ENCODE measurements at places on chromosomes 4 and X.

- no peak for DNase-seq
Measured at GRCh38 chr4:168883513-168883912, 126.5 kb downstream of the CBR4 start.

- no peak for DNase-seq
Measured at GRCh38 chr4:165537028-165537648, 158.3 kb downstream of the CPE start.

- DNase-seq = no peak
Measured at GRCh38 chr4:26192899-26193869, 127.6 kb upstream of the RBPJ start.

- DNase-seq = no peak
Measured at GRCh38 chr4:128954941-128955340, 138.4 kb downstream of the SCLT1 start.

DNA sequence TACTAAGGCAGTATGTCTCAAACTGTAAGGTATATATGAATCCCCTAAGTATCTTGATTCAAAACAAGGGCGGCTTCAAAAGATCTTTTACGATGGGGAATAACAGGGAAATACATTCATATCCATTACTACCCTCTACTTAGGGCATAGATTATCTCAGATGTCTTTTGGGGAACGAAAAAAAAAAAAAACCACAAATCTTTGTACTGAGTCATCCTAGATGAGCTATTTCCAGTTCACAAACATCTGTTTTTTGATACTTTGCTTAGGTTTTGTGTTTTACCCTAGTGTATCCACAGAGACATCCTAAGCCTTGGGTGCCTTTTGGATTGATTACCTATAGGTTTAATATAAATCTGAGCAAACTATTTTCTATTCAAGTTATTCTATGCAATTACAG is 457.2 kb downstream of the NLGN4X start:
- DNase-seq = no peak

DNA sequence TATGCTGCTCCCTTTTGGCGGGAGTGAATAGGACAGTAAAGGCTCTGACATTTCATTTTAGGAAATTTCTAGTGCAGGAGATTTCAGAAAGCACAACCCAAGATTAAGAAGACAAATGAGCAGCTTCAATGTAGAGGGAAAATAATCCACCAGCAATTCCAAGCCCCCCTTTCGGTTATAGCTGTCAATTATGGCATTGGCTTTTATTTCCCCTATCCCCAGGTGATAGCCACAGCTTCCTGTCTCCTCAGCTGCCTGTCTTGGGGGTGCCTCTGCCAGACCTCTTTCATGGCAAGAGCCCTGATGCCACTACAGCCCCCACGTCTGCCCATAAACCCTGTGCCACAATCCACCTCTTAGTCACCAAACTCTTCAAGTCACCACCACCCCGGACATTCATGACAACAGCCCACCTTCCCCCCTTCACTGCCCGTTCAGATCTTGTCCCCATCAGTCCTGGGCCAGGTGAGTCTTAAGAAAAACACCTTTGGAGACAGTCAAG is 48.4 kb upstream of the CLNK start:
- DNase-seq = no peak

DNA sequence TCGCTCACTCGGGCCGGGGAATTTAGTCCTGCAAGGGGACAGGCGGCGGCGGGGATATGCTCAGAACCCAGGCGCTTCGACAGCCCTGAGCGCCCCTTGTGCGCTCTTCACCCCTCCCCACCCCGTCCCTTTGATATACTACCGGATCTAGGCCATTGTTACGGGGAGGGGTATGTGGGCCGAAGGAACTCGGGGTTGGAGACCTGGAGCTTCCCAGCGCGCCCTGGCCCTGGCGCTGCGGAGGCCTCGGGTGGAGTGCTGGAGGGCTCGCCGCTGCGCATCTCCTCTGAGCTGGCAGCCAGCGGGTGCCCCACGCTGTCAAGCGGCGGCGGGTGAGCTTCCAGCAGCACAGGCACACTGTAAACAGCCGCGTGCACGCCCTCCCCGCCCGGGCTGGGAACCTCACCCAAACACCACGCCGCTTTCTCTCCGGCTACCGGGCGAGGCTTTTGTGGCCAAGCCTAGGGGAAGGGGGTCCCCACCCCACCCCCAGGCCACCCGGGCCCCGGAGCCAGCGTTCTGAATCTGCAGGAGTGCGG is 54.5 kb upstream of the BCOR start:
- DNase-seq = no peak

DNA sequence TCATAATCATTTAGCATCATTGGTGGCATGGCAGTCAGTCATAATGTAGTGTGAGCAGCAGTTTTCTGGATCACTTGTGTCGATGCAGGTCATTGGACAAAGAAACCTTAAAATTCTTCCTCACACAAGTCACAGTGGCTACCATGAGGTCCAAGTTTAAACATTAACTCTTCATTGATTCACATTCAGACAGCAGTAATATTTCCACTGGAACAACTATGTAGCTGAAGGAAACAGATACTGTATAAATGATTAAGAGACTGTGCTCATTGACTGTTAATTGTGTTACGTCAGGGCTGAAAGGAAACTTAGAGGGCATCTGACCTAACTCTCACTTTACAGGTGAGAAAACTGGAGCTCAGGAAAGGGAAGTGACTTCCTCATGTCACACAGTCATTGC is 261.8 kb downstream of the KLHL13 start:
- DNase-seq = no peak

DNA sequence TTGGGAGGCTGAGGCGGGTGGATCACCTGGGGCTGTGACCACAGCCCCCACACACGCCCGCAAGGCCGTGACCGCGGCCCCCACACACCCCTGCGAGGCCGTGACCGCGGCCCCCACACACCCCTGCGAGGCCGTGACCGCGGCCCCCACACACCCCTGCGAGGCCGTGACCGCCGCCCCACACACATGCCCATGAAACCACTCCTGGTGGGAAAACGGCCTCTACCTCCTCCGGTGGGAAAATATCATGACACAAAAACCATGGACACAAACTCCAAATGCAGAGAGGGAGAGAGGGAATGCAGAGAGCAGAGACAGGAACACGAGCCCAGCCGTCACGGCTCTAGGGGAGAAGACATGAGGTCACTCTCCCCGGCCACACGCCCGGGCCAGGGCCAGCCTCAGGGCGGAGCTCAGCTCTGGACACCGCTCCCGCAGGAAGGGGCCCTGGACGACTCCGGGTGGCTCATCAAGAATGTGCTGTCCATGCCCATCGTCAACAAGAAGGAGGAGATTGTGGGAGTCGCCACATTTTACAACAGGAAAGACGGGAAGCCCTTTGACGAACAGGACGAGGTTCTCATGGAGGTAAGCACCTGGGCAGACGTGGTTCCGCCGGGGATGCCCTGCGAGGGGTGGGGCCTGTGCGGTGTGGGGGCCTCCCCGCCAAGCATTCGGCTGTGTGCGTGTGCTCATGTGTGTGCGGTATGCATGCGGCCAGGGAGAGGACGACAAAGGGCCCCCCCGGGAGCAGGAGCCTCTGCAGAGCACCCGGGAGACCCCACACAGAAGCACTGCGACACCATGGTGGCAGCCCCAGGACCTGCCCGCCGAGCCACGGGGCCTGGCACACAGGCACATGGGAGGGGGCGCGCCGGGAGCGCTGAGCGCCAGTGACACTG is 17.4 kb downstream of the ATP5ME start:
- no peak for DNase-seq

GRCh38 chr4:1538941-1539772 is 132.9 kb upstream of the NKX1-1 start:
- no peak for DNase-seq

GRCh38 chr4:186148336-186148975 is 42.9 kb upstream of the CYP4V2 start:
- no peak for DNase-seq

DNA sequence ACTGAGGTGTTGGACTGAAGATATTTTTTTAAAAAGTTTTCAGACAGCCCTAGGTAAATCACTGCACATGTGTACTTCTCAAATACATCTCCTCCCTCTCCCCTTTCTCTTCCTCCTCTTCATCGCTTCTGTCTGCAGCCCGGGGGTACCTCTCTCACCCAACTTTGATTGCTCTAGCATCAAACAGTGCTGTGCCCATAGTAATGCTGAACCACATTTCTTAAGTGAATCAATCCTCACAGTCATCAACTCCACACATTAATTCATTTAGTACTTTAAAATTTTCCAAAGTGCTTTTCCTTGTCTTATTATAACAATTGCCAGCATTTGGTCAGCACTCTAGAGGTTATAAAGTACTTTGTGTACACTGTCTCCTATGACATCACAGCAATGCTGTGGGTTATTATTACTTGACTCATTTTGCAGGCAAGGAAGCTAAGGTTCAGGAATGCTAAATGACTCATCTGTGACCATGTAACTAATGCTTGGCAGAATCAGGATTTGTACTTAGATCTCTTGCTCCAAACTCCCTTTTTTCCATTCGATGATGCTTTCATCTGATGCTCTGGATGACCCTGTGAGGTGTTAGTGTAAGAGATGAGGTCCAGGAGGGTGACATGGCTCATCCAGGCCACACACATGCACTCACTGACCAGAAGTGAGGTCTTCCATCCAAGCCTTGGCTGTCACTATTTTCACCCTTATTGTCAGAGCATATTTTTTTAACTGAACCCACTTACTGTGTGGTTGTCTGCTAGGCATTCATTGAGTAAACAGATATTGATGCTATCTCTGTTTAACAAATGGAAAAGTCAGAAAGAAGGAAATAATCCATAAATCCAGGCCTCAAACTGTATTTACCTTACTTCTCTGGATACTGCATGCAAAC is 58.8 kb downstream of the RHOH start:
- no peak for DNase-seq

GRCh38 chr4:39883646-39884045 is 94.1 kb downstream of the PDS5A start:
- DNase-seq = no peak

DNA sequence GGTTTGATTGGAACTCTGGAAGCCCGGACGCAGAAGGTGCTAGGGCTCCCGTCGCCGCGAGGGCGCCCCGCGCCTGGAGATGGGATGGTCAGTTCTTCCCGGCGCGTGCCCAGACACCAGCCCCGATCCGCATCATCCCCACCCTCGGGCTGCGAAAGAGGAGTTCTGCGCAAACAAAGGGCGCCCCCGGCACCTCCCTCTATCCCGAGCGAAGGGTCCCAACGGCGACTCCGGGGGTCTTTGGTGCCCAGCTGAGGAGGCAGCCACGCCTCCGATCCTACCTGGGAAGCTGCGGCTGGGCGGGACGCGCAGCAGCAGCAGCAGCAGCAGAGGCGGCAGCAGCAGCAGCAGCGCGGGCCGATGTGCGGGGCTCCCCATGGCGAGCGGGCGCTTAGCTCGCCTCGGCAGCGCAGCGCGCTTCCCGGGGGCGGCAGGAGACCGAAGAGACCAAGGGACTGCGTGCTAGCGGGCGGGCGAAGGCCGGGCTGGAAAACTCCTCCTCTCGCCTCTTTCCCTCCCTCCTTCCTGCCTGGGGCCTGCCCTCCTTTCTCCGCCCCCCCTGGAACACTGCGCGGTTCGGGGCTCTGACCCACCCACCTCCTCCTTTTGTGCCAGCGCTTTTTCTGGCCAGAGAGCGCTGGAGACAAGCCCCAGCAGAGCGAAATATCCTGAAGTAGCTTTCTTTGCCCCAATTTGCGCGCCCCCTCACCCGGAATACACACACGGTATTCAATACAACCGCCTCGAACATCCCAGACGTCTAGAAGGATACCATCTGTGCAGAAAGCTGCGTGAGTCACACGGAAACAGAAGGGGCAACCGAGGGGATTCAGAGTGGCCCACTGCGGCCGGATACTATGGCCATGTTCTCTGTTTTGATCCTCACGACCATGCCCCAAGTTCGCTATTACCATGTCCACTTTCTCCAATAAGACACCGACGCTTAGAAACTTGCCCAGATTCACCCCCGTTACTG is at the start of gene SRPX:
TSS of gene SRPX (minus strand) at position 457 of the 976 bp plus-strand sequence. CDS start at position 378, 79 bp downstream.
- DNase-seq = no peak

GRCh38 chr4:110904435-110905065 is 281.7 kb upstream of the PITX2 start:
- no peak for DNase-seq

DNA sequence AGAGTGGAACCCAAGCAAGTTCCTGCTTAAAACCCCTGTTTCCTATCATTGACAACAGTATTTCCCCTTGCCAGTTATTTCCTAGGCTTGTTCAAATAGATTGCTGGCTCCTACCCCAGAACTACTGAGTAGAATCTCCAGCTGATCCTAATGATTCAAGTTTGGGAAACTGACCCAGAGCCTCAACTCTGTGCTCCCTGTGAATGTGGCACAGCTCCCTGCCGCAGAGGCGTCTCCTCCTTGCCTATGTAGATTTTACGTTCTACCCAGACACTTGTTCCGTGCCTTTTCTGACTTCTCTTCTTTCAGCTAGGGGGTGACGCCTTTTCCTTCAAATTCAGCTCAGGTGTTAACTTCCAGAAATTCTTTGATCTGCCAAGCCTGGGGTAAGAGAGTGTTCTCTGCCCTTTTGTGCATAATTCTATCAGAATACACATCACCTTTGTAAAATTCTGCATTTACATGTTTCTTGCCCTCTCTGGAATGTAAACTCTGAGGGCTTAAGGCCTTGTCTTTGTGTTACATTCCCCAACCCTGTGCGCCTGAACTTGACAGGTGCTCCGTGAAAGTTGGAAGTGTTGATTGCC is 4.4 kb downstream of the LSM6 start:
- DNase-seq = no peak

GRCh38 chr4:104589264-104589868 is 94.7 kb upstream of the CXXC4 start:
- no peak for DNase-seq

- DNase-seq = no peak
Measured at GRCh38 chr4:152424396-152424795, 111.5 kb downstream of the FBXW7 start.

DNA sequence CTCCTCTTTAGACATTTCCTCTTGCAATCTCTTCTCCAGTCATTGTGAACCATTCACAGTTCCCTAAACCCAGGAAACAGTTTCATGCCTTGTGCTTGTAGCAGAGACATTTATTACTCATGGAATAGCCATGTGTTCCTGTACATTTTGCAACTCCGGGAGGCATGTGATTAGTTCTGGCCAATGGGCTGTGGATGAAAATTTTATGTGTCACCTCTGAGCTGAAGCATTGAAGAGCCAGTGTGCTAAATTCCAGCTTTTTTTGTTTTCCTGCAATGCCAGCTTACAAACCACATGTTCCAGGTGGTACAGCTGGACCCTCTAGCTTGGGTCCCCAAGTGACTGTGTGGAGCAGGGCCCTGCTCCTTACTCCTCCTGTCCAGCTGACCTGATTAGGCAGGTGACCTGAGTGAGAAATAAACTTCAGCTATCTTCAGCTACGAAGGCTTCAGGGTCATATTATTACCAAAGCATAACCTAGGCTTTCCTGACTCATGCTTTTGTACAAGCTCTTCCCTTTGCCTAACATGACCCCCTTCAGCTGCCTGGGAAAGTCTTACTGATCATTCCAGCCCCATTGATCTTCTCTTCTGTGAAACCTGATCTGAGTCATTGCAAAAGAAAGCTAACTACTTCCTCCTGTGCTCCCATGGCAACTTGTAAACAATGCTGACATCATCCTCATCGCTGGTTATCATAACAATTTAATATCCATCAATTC is 200.4 kb downstream of the PTTG2 start:
- DNase-seq = no peak

GRCh38 chrX:84737471-84737871 is 235.2 kb upstream of the HDX start:
- DNase-seq = no peak
